ENCODE measurements at places on chromosomes 2 and 18.

DNA sequence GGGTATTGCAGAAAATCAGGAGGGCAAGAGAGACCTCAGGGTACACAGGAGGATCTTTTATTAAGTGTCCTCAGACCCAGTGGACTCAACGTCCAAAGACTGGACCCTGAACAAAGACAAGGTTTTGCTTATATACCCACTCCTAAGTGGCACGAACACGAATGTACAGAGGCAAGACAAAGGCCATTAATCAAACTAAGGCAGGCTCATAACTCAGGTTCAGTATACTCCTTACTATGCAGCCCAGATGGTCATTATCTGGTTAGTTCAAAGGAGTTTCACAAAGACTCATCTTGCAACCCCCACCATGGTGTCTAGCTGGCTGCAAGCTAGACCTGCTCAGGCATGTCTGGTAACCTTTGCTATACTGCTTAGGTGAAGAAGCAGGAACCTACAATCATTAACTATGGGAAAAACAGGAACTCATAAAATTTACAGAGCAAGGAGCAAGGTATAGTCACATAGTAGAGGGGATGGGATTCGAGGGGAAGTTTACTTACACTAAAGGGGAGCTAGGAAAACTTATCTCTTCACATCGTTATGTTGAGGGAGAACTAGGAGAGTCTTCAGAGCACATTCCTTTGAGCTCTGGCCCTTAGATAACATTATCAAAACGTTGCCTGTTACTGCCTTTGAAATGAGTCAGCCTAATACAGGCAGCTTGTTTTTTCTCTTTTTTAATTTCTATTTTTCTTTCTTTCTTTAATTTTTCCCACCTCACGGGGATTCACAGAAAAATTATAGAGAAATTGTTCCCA, 33.9 kb downstream of the SLC4A3 start:
- no peak for DNase-seq

- DNase-seq: no peak
These were observed 98.3 kb upstream of the TMEM17 start for GRCh38 chr2:62604336-62604735.

DNA sequence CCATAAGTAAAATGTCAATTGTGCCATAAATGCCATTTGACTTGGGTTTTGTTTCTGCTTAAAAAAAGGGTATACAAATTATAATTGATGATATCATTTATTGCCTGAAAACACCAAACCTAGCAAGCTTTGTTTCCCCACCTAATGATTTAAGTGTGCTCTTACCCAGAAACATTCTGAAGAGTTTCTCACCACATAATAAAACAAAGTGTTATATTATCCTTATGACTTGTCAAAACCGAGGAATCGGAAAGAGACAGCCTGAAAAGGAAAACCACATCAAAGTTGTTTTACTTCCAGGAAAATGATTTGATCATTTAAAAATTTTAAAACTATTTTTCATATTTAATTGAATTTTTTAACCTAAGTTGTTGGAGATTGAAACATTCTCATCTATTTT, 170.5 kb upstream of the SLC39A10 start:
- DNase-seq: no peak

GRCh38 chr2:203786549-203787351, 80.3 kb downstream of the CD28 start:
- no peak for DNase-seq

All from AML-193 (cell line).